ENCODE measurements at places on chromosomes 12 and 14.
A peak's percentile ranks its signal among the peaks of the same experiment; 100 is the strongest.

GRCh38 chr12:68850390-68850789 lies 42.4 kb downstream of the MDM2 start:
- DNase-seq = no peak

DNA sequence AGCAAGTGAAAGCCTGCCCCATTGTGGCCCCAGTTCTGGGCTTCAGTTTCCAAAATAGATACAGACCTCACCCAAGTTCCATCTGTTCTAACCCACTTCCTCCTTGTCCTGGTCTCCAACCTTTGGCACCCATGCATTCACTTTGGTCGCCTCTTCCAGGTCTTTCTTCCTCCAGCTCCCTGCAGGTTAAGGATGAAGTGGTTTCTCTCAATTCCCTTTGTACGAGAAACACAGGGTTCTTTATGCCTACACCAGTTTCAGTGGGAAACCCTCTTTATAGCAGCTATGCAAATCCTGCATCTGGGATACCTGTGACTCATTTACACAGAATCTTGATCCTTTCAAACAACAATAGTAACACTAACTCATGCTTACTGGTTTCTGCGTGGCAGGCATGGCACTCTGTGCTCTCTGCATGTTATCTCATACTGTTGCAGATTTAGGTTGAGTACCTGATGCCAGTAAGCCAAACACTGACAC lies 110.6 kb upstream of the AMIGO2 start:
- no peak for DNase-seq

DNA sequence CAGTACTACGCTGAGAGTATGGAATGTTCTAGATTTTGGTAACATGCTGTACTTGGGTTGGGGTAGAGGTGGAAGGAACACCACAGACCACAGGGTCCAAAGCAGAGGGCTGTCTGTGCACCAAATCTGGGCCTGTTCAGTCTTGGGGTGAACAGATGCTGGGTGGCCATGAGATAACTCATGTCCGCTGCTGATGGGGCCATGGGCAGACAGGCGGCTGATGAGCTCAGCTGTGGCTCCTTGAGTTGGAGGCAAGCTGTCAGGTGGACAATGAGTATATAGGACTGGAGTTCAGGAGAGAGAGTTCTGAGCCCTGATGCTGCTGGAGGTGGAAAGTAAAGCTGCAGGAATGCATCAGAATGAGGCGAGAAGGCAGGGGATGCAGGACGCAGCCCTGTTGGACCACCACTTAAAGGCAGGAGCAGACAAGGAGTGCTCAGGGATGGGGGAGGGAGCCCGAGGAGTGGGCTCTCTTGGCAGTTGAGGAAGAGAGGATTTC lies 6.2 kb downstream of the SMIM41 start:
- DNase-seq = no peak

- DNase-seq = peak; percentile 24
Observed at GRCh38 chr14:106051796-106052195, 525.4 kb downstream of the TMEM121 start.

DNA sequence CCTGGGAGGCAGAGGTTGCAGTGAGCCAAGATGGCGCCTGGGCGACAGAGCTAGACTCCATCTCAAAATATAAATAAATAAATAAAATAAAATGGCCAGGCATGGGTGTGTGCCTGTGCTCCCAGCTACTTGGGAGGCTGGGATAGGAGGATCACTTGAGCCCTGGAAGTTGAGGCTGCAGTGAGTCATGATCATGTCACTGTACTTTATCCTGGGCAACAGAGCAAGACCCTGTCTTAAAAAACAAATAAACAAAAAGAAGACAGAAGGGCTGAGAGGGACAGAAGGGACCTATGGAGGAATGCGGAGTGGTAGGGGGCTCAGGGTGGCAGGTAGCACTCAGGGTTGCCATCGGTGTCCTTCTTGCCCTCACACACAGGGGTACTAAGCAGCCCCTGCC lies 40.8 kb downstream of the PRPF40B start:
- no peak for DNase-seq

DNA sequence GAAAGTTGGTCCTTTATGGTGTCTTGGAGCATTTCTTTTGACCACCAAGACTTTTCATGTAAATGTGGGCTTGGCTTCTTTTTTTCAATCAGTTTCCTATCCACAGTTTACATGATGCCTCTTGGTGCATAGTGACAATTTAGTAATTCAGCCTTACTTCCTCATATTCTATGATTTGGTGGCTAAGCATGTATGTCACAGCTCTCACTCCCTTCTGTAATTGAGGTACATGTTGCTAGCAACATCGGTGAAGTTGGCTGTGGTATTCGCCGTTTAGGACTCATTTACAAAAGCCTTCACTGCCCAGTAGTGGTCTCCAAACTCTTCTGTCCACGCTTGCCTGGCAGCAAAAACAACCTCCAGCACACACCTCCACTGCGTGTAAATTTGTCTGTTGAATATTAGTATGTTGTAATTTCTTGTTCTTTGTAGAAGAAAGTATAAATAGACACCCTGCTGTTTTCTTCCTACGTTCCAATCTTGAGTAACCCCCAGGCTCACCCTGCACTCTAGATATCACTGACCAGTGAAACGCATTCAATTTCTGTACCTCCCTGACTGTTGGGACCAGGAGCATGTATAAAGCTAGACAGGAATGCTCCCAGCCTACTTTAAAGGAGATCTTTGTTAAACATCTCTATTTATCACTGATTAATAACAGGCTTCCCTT lies 90.4 kb downstream of the PPP2R5C start:
- DNase-seq = no peak
